ENCODE measurements at places on chromosomes 3 and 15.

- no peak for DNase-seq
Measured at GRCh38 chr3:115660646-115661337, 37.5 kb downstream of the GAP43 start.

- DNase-seq, result no peak
Measured at GRCh38 chr3:18445401-18446148, 20.4 kb upstream of the SATB1 start.

- no peak for DNase-seq
Measured at GRCh38 chr3:43894176-43895049, 203.7 kb downstream of the ABHD5 start.

DNA sequence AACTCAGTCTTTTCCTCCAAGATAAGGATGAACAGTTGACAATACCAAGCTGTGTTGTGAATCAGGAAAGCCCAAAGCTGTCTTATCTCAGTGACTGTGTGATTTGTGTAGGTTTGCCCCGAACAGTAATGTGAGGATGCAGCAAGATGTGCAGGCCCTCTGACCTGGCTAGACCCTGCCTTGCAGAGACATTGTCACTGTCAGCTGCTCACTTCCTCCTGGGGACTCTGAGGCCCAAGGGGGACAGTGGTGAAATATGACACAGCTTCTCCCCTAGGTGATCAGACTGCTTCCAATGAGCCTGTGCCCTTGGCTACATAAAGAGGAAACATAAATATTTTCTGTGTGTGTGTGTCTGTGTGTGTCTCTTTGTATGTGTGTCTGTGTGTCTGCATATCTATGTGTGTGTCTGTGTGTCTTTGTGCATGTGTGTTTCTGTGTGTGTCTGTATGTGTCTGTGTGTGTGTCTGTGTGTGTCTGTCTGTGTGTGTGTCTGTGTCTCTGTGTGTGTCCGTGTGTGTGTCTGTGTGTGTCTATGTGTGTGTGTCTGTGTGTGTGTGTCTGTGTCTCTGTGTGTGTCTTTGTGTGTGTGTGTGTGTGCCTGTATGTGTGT lies 21.7 kb downstream of the LRRK1 start:
- no peak for DNase-seq

GRCh38 chr15:101827257-101827656 lies 15.3 kb downstream of the OR4F15 start:
- peak; percentile 20 for DNase-seq

DNA sequence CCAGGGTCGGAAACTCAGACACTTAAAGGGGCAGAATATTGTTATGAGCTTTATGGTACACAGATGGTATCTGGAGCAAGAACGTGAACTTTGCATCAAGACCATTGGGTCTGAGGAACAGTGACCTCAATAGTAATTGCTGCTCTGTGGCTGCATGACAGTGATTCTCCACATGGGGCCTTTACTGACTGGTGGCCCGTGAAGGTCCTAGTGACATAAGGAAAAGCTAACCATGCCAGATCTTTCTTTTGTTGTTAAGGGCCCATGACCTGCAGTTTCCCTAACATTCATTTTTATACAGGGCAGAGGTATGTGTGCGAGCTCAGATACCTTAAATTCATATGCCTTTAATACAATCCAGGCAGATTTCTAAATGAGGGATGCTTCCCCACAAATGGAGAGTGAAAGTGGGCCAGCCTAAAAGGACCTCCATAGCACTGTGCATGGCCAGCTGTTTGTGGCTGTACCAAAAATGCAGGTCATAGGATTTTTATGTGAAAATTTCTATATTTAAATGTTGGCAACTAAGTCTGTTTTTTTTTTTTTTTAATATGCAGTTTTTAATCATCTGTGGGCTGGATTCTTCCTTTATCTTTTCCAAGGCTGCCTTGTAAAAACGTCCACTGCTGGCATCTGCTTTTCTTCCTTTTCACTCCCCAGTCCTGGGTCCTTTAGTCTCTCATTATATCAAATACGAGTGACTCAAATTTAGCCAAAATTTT lies 188.0 kb upstream of the IL12A start:
- DNase-seq, result no peak

DNA sequence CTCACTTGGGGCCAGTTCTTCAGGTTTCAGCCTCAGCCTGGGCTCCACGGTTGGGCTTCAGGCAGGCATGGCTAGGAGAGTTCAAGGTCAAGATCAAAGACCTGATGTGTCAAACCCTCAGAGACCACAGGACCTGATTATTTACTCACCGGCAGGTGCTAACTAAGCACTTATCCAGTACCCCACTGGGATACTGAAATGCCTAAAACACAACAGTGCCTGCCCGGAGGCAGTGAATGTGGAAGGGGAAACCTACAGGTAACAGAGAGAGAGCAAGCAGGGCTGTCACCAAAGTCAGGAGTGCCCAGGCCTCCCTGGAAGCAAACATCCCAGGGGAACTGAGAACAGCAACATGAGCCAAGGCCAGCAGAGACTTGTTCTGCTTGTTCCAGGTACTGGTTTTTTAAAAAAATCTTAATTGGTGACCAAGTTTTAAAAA lies 6.7 kb downstream of the IDH2 start:
- DNase-seq, result no peak

- DNase-seq, result no peak
Measured at GRCh38 chr3:14434498-14435151, 32.2 kb downstream of the SLC6A6 start.

- DNase-seq, result no peak
Measured at GRCh38 chr3:14414846-14415464, 12.5 kb downstream of the SLC6A6 start.

GRCh38 chr15:92608866-92609700 lies 46.5 kb downstream of the FAM174B start:
- DNase-seq, result no peak

- no peak for DNase-seq
Measured at GRCh38 chr3:13133471-13133981, 60.3 kb upstream of the IQSEC1 start.

- DNase-seq, result no peak
Measured at GRCh38 chr3:167653155-167653554, 587 bp downstream of the WDR49 start.

DNA sequence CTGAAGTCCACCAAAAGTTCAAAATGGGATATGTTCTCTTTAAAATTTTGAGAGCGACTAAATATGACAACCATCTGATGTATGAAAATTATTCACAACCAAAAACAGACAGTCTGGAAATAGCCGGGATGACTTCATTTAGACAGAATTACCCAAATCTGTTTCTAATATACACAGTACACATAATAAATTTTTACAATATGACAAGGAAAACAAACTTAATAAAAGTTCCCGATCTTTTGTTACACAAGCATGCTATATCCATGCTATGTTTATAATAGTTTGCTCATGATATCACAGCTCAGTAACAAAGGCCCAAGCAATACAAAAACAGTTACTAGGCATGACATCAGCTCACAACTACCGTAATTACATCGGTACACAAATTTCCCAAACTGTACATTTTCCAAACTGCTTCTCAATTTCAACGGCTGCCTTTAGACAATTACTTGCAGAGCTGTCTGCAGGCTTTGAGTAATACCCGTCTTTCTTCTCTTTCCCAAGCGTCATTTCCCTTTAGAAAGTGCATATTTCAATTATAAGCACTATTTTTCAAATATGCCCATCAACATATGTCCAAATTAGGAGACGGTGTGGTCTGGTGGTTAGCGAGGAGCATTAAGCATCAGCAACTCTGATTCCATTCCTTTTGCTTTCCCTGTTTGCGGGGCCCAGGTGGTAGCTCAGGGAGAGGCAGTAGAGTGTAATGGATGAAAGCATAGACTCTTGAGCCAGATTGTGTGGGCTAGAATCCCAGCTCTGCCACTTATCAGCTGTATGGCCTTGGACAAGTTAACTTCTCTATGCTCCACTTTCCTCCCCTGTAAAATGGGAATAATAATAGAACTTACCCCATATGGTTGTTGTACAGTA lies 481.2 kb downstream of the FOXP1 start:
- DNase-seq, result peak; percentile 77

DNA sequence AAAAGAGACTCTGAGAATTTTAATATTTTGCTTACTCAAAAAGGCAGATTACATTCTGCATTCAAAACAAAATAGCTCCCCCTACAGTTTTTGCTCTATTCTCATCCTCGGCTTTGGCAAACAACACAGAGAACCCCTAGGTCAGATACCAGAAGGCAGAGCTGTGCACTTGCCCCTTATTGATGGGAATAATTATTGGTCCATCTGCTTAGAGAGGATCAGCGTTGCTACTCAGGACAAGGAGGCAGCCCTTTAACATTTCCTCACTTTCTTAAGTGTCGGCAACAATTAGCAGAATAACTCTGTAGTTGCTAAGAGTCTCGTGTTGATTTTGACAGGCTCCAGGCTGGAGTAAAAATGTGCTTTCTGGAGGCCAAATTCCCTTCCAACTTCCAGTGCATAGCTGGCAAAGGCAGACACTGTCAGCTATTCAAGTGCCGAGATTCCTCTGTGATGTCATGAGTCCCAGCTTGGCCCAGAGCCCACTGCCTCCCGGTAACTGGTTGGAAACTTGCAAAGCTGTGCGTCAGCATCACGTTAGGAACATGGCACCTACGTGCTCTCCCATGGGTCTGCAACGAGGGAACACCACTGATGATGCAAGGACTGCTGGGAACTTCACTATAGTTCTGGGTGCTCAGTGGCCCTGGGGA lies 482.7 kb upstream of the ADAMTS9 start:
- DNase-seq, result peak; percentile 15

- DNase-seq, result no peak
Measured at GRCh38 chr3:58293516-58293915, 12.5 kb upstream of the RPP14 start.

DNA sequence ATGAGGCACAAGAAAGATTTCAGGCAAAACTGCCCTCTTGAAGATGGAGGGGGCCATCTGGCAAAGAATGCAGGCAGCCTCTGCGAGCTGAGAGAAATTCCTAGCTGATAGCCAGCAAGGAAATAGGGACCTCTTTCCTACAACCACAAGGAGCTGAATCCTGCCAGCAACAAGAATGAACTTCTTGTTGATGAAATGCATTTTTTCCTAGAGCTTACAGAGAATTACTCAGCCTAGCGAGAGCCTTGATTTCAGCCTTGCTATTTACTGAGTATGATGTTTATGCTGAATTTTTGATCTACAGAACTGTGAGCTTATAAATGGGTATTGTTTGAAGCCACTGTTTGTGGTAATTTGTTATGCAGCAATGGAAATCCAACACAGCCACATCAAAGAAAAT lies 148.5 kb upstream of the NAALADL2 start:
- no peak for DNase-seq

DNA sequence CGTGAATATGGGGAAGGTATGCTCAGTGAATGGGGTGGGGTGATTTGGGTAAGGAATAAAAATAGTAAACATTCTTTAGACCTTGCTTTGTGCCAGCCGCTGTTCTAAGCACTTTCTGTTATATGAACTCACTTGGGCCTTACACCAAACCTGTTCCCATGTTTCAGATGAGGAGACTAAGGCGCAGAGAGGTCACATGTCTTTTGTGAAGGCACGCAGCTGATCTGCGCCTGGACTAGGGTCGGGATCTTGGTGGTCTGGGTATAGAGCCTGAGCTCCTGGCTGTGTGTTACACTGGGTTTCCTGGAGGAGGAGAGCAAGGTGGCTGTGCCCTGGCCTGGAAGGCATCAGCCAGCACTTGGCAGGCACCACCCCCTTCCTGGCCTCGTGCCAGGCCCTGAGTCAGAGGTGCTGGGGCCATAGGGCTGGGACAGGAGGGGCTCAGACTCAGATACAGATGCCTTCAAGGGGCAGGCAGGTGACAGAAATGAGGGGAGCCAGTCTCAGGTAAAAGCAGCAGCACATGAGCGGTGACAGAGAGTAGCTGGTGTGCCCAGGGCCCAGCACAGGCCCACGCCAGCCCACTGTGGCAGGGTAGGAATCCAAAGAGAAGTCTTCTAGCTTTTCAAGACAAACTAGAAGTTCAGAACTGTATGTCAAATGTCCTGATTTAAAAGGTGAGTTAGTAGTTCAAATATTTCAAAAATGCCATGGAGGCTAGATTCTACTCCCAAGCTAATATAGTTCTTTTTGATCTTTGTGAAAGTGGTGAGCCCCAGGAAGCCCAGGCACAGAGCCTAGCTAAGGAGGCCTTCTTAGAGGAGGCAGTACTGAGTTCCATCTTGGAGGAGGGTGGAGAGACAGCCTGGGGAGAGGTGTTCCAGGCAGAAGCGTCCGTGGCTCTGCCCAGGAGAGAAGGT lies 83.1 kb downstream of the DNAJB8 start:
- peak; percentile 59 for DNase-seq

- DNase-seq, result no peak
Measured at GRCh38 chr15:23420806-23421575, 26.1 kb downstream of the GOLGA6L2 start.

GRCh38 chr3:135622656-135623055 lies 342.9 kb upstream of the PPP2R3A start:
- DNase-seq, result no peak

DNA sequence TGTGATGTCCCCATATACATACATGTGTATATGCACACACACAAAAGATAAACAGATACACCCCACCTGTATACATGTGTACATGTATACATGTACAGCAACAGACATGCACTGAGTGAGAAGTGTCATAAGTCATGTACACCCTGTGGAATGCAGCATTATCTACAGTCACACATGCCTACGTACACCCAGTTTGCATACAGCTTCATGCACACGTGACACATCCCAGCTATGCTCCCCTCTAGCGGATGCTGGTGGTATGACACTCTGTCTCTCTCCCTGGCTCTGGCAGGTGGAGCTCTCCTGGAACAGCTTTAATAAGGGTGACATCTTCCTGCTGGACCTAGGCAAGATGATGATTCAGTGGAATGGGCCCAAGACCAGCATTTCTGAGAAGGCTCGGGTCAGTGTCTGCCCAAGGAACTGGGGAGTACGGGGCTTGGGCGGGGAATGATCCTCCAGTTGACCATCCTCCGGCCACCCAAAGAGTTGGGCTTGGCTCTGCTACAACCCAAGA lies 6.3 kb downstream of the VILL start:
- peak; percentile 52 for DNase-seq

GRCh38 chr3:33430571-33430970 lies 9.6 kb downstream of the UBP1 start:
- no peak for DNase-seq
